Breast epithelium (tissue), 4 donors: ENCODE measurements at places on chromosomes 1 and 21.

GRCh38 chr1:25123551-25123950 is 108.8 kb downstream of the SYF2 start:
- DNase-seq, result no peak

GRCh38 chr1:83060221-83060620 is 938.7 kb downstream of the TTLL7 start:
- no peak for DNase-seq

- DNase-seq, result no peak
Observed at GRCh38 chr1:172697534-172698002, 38.7 kb downstream of the FASLG start.

- DNase-seq, result no peak
Observed at GRCh38 chr1:85612704-85613361, 32.3 kb downstream of the CCN1 start.

GRCh38 chr1:232980986-232981560 is 30.7 kb downstream of the NTPCR start:
- no peak for DNase-seq

- DNase-seq, result no peak
Observed at GRCh38 chr1:117824616-117825015, 104.8 kb downstream of the GDAP2 start.

DNA sequence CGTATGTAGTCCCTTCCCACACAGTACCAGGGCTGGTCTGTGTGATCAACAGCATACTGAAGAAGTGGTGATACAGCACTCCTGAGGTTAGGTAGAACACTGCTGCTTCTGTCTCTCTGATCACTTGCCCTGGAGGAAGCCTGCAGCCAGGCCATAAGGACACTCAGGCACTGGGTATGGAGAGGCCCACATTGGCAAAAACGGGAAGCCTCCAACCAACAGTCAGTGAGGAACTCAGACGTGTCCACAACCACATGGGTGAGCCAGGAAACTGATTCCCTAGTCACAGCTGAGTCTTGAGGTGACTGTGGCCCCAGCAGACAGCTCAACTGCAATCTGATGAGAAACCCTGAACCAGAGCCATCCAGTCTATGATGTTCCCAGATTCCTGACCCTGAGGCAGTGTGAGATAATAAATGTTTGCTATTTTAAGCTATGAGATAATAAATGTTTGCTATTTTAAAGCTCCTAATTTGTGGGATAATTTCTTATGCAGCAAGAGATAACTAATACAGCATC is 62.5 kb downstream of the COQ8A start:
- no peak for DNase-seq

DNA sequence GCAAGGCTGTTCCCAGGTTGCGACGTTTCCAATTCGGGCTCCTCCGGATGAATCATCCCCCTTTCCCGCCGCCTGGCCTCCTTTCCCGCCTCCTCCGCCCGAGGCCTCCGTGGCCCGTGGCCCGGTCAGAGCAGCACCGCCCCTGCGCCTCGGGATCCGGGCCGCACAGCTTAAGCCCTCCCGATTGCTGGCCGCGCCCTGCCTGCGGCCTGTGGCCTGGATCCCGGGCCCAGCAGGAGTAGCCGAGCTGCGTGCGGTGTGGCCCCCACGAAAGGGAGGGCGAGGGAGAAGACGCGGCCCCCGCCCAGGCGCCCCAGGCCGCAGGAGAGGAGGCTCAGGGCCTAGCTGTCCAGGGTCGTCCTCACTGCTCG is 1.0 kb downstream of the TMEM200B start:
- DNase-seq, result peak; percentile 61

GRCh38 chr1:99685516-99686180 is 39.7 kb downstream of the PALMD start:
- DNase-seq, result peak; percentile 54

DNA sequence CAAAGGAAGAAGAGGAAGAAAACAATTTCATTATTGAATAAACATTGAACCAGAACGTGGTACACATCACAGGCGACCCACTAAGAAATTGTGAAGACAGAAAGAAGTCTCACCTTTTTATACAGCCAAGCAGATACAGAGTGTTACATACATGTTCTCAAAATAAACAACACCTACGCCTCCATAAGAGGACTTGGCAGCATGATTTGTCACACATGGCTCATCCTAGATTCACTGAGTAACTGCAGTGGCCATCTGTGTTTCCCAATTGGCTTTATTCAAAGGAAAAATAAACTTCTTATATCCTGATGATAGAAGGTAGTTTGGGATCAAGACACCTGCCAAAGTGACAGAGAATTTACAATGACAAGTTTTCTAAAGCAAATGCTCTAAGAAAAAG is 7.6 kb upstream of the KRTAP19-8 start:
- no peak for DNase-seq

- DNase-seq, result no peak
Observed at GRCh38 chr1:1373815-1374588, 1.0 kb downstream of the AURKAIP1 start.

GRCh38 chr21:46181436-46181835 is 2.8 kb downstream of the SPATC1L start:
- DNase-seq, result peak; percentile 16

DNA sequence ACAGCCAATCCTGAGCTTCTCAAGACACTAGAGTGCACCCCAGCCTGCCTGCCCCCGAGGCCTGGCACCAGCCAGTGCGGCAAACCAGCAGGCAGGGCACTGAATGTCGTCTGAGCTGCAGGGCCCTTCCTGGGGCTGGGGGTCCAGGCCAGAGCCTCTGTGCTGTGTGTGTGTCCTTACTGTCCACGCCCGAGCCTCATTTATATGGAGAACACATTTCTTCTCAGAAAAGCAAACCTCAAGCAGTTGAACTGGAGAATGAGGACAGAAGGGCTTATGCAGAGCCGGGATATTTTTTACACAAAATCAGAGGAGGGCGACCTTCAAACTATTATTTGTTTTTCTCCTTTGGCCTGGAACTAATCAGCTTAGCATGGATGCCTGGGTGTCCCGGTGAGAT is 52.7 kb downstream of the POFUT2 start:
- peak; percentile 12 for DNase-seq

- no peak for DNase-seq
Observed at GRCh38 chr1:223837206-223837605, 8.5 kb downstream of the TP53BP2 start.

DNA sequence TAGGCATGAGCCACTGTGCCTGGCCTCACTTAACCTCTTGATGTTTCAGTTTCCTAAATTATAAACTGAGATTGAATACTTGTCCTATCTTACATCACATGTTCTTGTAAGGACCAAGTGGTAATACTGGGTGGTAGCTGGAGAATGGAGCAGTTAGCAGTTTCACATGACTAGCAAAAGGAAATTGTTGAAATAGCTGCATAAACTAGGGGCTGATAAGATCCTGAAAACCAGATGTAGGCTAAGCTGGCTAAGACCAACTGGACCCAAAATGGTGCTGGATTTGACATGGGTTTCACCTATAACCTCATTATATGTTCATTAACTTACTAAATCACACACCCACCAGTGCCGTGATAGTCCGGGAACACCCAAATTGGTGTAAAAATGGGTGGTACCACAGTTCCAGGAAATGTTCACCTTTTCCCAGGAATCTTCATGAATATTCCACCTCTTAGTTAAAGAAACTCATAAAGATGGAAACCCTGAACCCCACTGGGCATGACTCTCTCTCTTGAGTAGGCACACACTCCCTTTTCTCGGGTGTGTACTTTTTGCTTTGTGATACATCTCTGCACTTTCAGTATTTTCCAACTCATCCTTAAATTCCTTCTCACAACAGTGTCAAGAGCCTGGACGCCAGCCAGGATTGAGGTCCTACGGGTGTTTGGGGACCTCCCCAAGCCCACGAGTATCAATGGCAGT is at the start of gene PAPPA2:
PAPPA2 (plus strand) TSS at position 502 of the 705 bp plus-strand sequence. CDS start 93,148 bp downstream, outside the sequence.
- no peak for DNase-seq

- no peak for DNase-seq
Observed at GRCh38 chr1:62276791-62277190, 42.4 kb downstream of the KANK4 start.

DNA sequence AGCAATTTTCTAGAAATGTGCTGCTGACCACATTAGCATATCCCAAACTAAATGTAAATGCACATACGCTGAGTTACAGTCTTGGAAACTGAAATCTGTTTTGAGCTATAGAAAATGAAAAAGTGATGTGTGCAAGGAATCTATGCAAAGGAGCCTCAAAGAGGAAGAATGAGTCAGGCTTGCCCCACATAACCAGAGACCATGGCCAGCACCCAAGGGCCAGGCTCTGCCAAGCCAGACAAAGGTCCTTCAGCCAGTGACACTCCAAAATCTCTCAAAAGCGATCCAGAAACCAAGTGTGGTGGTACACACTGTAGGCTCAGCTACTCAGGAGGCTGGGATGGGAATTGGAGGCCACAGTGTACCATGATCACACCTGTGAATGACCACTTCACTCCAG is 195.2 kb downstream of the TOMM20 start:
- no peak for DNase-seq

DNA sequence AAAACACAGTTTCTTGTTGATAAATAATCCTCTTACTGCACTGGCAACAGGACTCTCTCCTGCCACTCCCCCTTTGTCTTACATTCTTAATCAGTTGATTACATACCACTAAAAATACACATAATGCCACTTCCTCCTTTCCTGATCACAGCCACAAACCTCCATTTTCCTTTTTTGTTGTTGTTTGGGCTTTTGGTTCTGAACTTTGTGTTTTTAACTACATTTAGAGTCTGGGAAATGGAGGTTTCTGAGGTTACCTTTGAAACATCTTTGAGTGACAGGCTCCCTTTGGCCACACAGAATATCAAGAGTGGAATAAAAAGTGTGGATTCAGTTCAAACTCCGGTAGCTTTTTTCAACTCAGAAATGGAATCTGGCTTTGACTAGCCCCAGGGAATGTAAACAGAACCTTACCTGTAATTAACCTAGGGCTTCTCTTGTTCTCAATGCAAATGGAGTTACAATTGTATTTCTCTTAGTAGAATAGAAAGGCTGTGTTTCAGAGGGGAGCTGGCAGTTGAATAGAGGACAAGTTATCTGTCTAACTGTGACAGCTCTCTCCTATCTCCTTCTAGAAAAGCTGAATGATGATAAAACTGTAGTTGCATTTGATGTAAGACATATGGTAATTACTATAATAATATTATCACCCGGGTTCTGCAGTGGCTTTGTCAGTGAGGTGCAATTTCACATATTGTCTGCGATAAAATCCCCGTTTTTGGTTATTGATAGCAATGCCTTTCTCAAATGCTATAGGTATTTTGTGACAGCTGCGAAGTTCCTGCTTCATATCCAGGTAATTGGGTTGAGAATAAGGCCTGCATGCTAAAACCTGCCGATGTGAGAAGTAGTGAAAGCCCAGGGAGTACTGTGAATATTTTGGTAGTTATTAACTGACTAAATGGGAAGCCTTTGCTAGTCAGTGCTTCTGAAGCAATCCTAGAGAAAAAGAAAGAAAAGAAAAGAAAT is 66.9 kb downstream of the ST6GALNAC5 start:
- DNase-seq, result no peak

DNA sequence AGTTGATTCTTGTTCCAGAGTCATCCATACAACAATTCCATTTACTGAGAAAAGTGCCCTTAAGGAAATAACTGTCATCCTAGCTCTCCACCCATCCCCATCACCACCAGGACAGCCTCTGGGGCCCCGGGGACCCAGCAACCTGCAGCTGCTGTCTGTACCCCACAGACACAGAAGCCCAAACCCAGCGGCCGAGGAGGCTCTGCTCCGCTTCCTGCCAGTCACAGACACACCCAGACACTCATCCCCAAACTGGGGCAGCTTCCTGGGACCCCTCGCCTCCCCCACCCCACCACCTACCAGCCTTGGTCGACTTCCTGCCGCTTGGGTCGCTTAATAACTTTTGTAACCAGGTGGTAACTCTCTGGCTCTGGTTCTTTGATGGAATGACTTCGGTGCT is 121.6 kb upstream of the SLC25A33 start:
- no peak for DNase-seq
